ENCODE measurements at places on chromosomes 5 and 9.

- no peak for DNase-seq
These were observed 103.5 kb downstream of the RNF180 start for GRCh38 chr5:64269164-64269563.

- DNase-seq, result no peak
These were observed 44.6 kb downstream of the POC5 start for GRCh38 chr5:75672616-75673015.

- DNase-seq, result no peak
These were observed 921 bp downstream of the KCNIP1 start for GRCh38 chr5:170504616-170505266.

- DNase-seq, result no peak
These were observed 65.8 kb upstream of the ERCC6L2 start for GRCh38 chr9:95809686-95810085.

GRCh38 chr9:92720209-92720765, 44.3 kb downstream of the BICD2 start:
- DNase-seq, result no peak

All from stimulated activated CD4-positive, alpha-beta T cell treated with anti-CD3 and anti-CD28 coated beads, Interleukin-4, amount 100 ng/mL, for 4 hours (primary cell).